Tibial nerve (tissue), 4 donors: ENCODE measurements at places on chromosomes 2 and 18.

DNA sequence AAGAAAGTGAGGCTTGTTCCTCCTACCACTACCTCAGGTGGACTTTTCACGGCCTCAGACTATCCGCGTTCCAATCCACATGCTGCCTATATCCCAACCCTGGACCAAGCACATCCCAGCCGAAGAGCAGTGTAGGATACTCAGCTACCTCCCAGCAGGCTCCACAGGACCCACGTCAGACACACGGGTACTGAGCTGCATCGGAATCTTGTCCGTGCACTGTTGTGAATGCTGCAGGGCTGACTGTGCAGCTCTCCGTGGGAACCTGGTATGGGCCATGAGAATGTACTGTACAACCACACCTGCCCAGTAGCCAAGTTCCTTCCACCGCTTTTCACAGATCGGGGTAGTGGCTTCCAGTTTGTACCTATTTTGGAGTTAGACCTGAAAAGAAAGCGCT is 22.3 kb downstream of the IL37 start:
- DNase-seq: no peak

GRCh38 chr18:10822456-10822855 is 296.6 kb downstream of the NAPG start:
- no peak for DNase-seq

DNA sequence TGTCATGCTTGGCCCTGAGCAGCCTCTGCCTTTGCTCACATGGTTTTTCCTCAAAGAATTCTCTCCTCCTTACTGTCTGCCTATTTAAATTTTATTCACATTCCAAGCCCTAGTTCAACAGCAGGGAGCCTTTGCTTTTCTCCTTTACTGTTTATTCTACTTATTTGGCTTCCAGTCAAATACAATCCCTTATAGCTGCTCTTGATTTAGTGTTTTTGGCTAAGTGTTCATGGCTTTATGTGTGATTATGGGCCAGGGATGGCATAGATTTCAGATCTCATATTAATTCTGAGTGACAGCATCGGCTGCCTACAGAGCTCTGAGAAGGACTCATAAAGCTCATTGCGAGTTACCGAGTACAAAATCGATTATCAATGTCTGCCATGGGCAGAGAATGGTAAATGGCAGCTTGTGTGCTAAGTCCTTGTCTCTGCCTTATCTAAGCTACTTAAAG is 106.7 kb downstream of the METTL8 start:
- no peak for DNase-seq

GRCh38 chr2:219252900-219253752 is at the start of gene TUBA4B:
Gene TUBA4B, plus strand, starts transcription at chr2:219253243. Its CDS starts 165 bp downstream, at chr2:219253408.
- no peak for DNase-seq

DNA sequence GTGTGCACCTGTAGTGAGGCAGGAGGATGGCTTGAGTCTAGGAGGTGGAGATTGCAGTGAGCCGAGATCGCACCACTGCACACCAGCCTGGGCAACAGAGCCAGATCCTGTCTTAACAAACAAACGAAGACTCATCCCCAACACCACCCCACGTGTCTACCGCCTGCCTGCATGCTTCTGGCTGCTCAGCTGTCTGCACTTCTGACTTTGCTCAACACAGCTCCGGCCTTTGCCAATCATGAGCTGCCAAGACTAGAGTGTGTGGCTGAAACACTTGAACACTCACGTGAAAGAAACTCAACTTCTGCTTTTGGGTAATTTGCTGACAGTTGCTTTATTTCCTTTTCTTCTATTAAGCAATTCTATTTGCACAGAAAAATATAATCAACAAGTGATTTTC is 32.1 kb upstream of the SP3 start:
- peak; percentile 69 for DNase-seq

- DNase-seq: no peak
Measured at GRCh38 chr2:195652911-195653310, 4.1 kb upstream of the SLC39A10 start.

- no peak for DNase-seq
Measured at GRCh38 chr2:6864923-6865345, 773 bp downstream of the CMPK2 start.

DNA sequence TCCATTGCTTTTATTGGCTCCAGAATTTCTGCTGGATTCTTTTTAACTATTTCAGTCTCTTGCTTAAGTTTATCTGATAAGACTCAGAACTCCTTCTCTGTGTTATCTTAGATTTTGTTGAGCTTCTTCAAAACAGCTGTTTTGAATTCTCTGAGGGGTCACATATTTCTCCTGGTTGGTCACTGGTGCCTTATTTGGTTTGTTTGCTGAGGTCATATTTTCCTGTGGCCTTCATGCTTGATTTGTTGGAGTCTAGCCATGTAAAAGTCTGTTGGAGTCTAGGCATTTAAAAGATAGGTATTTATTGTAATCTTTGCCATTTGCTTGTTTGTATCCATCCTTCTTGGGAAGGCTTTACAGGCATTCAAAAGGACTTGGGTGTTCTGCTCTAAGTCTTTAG is 398.7 kb downstream of the DSEL start:
- DNase-seq: no peak

DNA sequence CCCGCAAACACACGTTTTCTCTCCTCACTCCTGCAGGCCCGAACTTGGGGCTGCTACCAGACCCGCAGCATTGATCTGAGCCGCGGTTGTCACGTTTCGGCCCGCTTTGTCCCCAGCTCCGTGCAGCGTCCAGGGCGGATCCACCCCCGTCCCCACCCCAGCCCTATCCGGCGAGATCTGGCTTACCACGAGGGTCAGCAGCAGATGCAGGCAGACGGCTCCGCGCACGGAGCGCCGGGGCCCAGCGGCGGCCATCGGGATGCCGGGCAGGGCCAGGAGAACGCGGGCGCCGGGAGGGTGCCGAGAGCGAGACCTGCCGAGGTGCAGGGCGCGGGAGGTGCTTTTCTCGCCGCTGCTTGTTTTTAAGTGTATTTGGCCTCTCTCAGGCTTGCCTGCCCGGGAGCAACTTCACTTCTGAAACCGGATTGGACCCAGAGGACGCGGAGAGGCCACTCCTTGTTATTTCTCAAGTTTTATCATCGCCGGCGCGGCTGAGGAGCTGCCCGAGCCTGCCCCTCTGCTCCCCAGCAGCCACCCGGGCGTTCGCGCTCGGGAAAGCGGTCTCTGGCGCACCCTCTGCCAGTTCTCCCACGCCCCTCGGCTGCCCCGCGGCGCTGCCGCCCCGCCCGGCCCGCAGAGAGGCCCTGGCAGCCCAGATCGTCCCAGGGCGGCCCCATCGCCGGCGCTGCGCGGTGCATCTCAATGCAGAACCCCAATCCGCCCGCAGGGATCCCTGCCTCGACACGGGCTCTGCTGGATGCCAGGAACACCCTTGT is at the start of gene DSC3:
Gene DSC3, minus strand, starts transcription at position 337 of the 776 bp plus-strand sequence. Its CDS starts 82 bp downstream, at position 255.
- no peak for DNase-seq

DNA sequence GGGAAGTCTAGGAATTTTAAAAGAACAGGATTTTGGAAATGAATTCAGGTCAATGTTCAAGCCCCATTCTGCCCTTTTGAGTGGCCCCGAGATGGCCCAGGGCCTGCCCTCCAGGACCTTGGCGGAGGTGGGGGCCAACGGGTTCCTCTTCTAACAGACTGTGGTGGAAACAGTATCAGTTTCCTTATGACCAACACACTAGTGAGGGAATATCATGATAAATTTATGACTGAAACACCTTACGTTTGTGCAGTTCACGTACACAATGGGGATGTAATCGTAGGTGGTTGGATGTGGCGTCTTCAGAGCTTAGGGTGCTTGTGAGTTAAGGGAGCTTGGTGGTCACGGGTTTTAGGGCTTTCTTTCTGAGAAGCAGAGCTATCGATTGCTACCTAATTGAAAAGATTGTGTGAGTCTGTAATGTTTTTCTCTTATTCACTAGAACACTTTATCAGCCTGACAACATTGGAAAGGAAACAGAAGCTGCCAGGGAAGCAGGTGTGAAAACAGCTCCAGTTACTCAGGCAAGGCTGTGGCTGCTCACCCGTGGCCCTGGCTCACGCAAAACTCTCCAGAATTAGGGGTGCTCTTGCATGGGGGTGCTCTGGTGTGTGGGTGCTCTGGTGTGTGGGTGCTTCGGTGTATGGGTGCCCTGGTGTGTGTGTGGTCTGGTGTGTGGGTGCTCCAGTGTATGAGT is 165.3 kb downstream of the SNTG2 start:
- DNase-seq: no peak

- no peak for DNase-seq
Measured at GRCh38 chr2:64640153-64641044, 13.3 kb downstream of the SERTAD2 start.

DNA sequence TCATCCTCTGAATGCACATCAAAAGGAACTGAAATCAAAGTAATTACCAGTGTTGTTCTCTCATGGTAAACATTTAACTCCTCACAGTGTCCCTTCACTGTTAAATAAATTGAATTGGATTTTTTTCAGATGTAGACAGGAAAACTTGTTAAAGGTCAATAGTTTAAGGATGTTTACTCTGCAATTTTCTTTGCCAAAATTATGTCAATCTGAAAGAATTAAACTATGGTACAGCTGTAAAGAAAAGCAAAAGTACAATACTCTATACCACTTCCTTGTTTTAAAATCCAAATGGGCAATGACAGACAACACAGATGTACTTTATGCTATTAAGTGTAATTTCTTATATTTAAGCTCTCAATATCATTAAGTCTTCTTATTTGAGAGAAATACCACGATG is 153.2 kb downstream of the WDPCP start:
- DNase-seq: no peak

GRCh38 chr2:61178603-61179545 is 16.9 kb downstream of the C2orf74 start:
- no peak for DNase-seq

GRCh38 chr2:419687-420317 is 131.9 kb upstream of the ALKAL2 start:
- DNase-seq: no peak

GRCh38 chr2:59277671-59278070 is 1036.5 kb upstream of the FANCL start:
- DNase-seq: no peak

DNA sequence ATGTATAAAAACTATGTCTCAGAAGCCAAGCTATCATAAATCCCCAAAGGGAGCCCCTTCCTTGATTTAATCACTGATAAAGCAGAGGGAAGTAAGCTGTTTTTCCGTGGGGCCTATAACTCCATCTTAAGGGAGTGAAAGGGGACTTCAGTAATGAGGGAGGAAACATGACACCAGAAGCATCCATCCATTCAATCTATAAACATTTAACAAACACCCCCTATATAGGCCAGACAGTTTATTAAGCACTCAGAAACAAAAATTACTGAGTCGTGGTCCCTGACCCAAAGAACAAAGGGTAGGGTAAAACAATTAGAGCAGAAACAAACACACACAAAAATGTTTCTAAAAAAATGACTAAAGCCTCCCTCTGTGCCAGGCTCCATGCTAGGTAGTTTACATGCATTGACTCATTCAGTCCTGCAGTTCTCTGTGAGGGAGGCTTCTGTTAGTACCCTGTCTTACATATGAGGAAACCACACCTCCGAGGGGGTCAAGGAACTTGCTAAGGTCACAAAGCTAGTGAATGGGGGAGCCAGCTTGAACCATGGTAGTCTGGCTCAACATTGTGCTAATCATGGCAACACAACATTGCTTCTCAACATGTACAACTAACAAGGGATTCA is 472.1 kb downstream of the CDH2 start:
- DNase-seq: no peak

- no peak for DNase-seq
Measured at GRCh38 chr2:176063958-176064357, 19.8 kb downstream of the EVX2 start.

GRCh38 chr2:64330281-64331113 is 123.5 kb upstream of the LGALSL start:
- peak; percentile 88 for DNase-seq

DNA sequence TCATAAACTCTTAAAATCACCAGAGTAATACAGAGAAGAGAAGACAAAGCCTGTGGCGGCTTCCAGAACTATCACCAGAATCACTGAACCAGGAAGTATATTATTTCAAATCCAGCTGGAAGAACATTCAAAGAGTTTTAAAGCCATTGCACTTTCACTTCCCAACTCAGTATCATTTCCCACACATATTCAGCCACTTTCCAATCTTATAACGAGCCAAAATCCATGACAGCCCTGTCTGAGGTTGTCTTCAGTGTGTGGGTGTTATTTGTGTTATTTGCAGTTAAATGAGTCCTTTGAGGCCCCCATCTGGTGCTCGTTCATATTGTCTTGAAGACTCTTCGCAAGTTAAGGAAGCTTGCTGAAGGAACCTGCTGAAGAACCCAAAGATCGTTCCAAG is 559.9 kb downstream of the TSN start:
- DNase-seq: no peak

DNA sequence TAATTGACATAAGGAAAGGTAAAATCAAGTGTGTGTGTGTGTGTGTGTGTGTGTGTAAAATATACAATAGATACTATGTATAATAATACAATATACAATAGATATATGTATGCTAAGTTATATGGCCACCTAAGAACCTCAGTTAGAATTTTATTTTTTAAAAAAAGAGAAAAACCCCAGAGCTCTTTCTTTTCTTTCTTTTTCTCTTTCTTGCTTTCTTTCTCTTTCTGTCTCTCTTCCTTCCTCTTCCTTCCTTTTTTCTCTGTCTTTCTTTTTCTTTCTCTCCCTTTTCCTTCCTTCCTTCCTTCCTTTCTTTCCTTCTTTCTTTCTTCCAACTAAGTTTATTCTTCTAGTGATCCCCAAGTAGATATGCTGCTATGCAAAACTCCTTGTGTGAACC is 64.6 kb upstream of the FN1 start:
- DNase-seq: no peak

- DNase-seq: no peak
Measured at GRCh38 chr2:62217970-62218369, 22.1 kb downstream of the B3GNT2 start.

- no peak for DNase-seq
Measured at GRCh38 chr2:129763966-129764365, 215.5 kb upstream of the RAB6C start.

DNA sequence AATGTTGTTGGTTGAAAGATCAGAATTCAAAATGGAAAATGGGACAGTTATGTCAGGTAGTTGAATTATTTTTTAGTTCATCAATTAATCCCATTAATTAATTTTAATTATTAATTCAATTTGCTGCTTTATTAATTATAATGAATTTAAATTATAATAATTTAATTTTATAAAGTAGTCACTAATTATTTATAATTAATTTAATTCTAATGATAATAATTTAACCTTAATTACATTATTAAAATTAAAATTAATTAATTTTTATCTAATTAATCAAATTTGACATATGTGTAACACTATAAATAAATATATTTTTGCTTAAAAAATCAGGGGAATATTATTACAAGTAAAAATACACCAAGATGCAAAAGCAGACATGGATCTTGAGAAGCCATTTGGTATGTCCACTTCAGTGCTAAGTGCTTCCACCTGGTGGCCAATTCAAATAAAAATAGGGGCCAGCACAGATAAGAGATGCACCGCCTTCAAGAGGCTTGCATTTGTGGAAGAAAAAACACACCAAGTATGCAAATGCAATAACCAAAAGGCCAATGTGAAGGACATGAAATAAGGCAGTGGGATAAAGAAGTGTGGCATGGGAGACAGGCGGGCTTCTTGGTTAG is 73.2 kb downstream of the MBP start:
- peak; percentile 67 for DNase-seq

DNA sequence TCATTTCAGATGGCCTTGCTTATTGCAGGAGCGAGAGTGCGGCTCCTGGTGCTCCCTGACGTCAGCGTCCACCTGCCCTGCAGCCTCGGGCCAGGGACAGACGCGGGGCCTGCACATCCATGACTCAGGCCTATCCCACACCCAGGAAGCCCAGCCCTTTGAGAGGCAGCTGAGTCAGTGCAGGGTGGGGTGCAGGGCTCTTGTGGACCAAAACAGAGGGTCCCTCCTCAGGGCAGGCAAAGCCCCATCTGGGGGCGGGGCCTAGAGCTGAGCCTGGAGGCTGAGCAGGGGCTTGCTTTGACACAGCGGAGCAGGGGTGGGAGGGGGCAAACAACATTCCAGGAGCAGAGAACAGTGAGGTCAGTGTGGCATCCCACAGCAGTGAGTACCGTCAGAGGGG is 7.7 kb upstream of the ARHGEF4 start:
- DNase-seq: no peak
